ENCODE measurements at places on chromosomes 5 and 9.
A peak's percentile ranks its signal among the peaks of the same experiment; 100 is the strongest.

GRCh38 chr5:96576876-96577275 is 85.3 kb upstream of the CAST start:
- no peak for DNase-seq

GRCh38 chr9:70656281-70656680 is 241.8 kb upstream of the KLF9 start:
- no peak for DNase-seq

- DNase-seq, result peak; percentile 44
Measured at GRCh38 chr5:148798786-148799185, 27.6 kb upstream of the ADRB2 start.

- DNase-seq, result no peak
Measured at GRCh38 chr5:5792106-5792505, 369.6 kb downstream of the ICE1 start.

DNA sequence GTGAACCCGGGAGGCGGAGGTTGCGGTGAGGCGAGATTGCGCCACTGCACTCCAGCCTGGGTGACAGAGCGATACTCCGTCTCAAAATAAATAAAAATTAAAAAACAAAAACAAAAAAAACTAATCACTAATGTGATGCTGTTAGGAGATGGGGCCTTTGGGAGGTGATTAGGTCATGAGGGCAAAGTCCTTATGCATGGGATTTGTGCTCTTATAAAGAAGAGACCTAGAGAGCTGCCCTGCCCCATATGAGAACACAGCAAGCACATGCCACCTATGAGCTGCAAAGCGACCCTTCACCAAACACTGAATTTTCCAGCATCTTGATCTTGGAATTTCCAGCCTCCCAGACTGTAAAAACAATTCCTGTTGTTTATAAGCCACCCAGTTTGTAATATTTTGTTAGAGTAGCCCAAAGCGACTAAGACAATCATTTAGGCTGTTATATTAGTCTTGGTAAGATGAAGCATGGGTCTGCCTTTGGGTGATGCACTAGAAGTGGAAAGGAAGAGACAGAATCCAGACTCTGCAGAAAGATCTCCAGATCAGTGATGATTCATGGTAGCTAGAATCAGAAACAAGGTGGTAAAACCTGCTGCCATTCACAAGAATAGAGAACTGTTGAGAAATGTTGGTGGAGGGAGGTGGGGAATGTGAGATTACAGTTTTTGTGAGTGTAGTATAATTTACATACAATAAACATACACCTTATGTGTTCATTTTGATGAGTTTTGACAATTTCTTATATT is 26.2 kb downstream of the GPR21 start:
- DNase-seq, result no peak

- DNase-seq, result no peak
Measured at GRCh38 chr5:11248966-11249365, 487.9 kb upstream of the DAP start.

DNA sequence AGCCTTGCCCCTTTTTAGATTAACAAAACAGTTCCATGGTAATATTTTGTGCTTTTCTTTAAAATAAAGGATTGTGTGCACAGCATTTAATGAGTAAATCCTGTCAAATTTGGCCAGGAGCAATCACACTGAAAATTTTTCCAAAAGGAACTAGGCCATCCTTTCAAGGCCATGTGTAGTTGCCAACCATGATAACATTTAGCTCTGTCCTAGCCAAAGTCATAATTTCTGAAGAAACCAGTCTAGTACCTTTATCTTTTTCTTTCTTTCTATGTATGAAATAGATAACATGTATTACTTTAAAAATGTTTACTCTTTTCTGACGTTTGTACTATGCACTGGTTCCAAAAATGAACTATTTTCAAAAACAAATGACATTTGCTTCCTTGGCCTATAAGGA is 143.7 kb downstream of the PBX3 start:
- no peak for DNase-seq

DNA sequence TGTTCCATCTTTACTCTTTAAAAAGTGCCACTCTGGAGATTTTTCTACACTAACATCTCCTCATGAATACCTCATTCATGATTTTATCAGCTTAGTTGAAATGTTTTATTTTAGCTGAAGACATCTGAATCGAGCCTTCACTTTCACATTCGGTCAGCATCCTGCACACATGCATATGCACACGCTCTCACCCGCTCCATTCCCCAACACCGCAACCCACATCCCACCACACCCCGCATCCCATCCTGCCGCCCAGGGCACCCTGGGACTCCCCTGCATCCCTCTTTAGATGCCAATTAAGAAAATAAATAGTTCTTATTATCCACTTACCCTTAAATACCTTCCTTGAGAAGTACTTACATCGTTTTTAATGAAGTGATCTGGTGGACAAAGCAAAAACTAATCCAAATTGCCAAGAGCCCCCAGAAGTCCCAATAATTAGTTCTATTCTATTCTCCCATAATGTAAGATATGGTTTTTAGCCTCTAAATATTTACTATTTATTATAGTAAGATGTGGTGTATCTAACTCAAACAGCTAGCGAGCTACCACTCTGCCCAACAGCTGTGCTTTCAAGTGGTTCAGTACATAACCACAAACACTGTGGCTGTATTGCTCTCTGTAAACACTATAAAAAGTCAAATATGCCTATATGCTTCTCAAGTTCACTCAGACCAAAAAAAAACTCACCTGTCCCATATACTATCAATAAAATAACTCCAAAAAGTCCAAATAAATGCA is 38.2 kb downstream of the GZMK start:
- DNase-seq, result no peak

DNA sequence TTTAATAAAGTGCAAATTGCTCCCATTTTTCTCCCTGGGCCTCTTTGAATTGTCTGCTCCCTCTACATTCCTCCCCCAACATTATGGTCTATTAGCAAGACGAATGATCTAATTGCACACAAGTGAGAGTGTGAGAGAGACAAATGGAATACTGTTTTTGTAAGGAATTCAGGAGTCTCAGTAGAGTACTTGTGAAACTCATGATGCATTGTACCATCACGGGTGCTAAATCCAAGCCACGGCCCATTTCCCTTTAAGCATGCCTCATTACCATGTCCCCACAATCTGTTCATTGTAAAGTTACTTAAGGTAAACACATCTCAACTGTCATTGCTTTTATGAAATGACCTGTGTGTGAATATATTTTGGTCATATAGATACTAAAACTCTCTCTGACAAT is 62.8 kb downstream of the CD180 start:
- no peak for DNase-seq

DNA sequence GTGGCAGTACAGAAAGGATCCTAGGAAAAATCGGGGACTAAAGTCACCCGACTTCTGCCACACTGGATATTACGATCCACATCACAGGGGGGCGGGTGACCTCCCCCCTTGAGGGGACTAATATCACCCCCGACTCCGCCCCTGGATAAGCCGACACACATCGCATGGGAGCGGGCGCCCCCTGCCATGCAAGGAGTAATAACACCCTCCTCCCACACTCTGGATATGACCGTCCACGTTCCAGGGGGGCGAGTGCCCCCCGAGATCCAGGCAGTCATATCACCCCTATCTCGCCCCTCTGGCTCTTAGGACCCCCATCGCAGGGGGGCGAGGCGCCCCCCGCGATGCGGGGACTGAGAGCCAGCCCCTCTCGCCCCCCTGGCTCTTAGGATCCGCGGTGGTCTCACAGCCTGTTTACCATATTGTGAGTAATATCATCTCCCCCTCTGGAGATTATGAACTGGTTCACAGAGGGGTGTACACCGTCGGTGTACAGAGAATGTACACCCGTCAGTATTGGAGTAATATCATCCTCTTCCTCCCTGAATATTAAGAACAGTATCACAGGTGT is 423.0 kb downstream of the DIRAS2 start:
- DNase-seq, result no peak

DNA sequence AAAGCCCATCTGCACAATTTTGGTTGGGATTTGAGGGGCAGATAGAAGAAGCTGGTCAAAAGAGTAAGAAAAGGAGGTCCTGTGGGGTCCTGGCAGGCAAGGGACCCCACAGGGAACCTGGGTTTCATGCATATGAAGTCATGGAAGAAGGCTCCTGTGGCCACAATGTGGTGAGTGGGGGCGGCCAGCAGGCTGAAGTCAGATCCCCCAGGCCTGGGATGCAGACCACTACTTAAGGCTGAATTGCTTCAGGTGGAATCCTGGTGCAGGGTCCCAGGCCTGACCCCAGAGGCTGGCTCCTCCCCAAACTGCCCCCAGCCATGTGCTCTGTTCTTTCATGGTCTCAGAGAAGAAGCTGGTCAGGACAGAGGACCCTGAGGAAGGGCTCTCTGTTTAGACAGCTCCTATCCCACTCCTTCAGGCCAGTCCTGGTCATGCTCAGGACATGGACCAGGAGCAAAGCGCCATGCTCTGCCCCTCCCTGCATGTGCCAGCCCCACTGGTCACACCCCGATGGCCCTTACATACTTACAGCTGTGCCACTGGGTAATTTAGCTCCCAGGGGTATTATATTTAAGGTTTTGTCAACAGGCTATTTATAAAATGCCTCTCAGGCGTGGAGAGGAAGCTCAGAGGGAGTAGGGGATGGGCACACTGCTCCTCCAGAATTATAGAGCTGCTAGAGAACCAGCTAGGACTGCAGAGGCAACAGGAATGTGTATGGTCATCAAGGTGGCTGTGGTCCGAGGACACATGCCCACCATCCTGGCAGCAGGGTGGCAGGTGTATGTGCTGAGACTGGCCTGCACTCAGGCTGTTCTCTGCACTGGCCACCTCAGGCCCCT is 33.4 kb downstream of the C5orf15 start:
- no peak for DNase-seq

- no peak for DNase-seq
Measured at GRCh38 chr9:135167849-135168655, 80.6 kb downstream of the OLFM1 start.

- no peak for DNase-seq
Measured at GRCh38 chr9:91736898-91737601, 213.0 kb downstream of the ROR2 start.

DNA sequence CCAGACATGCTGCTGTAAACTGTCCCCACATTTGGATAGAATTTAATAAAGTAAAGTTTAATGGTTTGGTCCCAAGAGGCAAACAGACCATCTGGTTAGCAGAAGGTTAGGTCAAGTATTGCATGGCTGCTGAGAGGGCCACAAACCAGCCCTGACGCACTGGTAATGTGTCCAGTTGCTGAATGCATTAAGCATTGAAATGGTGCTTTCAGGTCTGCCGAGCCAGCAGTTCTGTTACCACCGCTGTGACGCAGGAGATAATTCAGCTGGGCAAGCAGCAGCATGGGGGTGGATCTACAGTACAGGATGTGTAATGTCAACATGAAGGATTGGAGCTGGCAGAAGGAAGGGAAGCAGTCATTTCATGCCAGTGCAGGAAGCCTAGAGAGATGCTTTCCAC is 16.0 kb downstream of the ZNF462 start:
- DNase-seq, result peak; percentile 95

- no peak for DNase-seq
Measured at GRCh38 chr5:134570886-134571285, 45.4 kb downstream of the JADE2 start.

- DNase-seq, result peak; percentile 64
Measured at GRCh38 chr5:122870219-122870856, 24.9 kb downstream of the SNX24 start.

- no peak for DNase-seq
Measured at GRCh38 chr5:132424167-132424880, 54.8 kb downstream of the SLC22A5 start.

- DNase-seq, result peak; percentile 76
Measured at GRCh38 chr9:128072144-128073021, 4.4 kb downstream of the SLC25A25 start.

DNA sequence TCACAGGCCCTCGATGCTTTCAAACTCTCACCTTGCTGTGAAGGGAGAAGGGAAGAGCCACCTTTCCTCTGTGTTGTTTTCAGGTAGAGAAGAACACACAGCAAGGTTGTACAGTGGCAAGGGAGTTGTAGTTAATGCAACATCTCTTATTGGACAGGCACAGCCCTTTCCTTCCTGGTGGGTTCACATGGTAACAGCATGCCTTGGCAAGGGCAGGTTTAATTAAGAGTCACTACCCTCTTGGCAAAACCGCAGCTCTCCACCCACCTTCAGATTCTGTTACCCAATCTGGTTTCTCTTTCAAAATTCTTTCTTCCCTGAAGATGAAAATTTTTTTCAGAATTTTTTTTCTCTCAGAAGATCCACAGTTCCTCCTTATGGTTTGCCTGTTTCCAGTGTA is 253.1 kb downstream of the TLR4 start:
- DNase-seq, result no peak

- no peak for DNase-seq
Measured at GRCh38 chr5:51652980-51653379, 269.7 kb downstream of the ISL1 start.

DNA sequence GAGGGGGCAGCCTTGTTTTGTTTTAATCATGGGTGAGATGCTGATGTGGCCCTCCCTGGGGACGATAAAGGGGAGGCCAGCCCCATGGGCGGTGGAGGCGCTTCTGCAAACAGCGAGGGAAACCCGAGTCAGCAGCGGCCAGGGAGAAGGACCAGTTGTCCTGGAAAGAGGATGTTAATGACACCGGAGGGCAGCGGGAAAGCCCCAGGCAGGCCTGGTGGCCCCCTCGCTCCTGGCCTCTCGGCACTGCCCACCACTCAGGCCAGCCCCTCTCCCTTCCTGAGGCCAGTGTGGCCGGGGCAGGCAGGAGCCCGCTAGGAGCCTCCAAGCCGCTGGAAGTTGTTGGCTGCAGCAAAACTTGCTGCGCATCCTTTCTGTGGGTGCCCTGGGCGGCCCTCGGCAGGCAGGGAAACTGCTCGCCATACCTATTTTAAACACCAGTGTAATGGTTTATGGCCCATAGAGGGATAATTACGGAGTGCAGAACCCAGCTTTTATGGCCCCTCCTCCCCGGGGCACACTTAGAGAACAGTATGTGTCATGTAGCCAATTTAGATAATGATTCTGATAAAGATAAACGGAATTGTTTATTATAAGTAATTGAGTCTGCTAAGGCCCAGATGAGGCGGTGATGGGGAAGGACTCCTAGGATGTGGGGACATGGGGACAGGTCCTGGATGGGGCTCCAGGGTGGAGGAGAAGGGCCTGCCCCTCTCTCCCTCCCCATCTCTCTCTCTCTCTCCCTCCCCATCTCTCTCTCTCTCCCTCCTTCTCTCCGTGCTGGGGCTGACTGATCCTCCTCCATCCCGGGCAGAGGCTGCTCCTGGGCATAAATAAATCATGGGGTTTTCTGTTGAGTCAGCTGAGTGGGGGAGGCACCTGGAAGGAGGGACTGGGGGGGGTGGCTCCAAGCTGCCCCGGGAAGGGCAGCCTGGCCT is 36.9 kb downstream of the LMX1B start:
- DNase-seq, result no peak

DNA sequence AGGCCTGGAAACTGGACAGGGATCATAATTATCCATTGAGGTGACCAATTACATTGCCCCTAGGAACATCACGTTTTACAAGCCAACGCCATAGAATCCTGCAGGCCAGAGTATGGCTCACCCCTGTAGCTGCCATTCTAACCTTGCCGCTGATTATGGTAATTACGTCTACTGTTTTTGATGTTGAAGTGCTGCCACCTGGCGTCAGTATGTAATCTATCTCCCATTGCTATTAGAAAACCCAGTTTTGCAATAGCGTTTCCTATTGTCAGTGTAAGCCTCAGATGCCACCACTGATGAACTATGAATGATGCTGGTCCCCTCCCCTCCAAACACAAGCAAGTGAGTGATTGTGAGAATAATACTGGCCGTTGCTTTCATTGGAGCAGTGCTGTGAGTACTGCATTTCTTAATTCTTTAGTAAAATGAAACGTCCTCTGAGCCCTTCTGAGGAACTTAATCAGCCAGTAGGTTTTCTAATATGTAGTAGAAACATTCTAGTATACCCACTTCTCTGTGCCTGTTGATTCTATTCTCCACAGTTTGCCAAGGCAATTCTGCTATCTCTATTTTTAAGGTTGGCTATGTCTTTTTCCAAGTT is 100.5 kb upstream of the NMUR2 start:
- DNase-seq, result peak; percentile 59

GRCh38 chr5:144972317-144972716 is 801.6 kb downstream of the KCTD16 start:
- DNase-seq, result no peak

Data from AG10803 (cell line).